Stimulated activated CD8-positive, alpha-beta memory T cell treated with anti-CD3 and anti-CD28 coated beads, Interleukin-4, amount 100 ng/mL, for 1 hour (primary cell): ENCODE measurements at places on chromosomes 2 and 18.

- no peak for DNase-seq
Observed at GRCh38 chr2:97844311-97844859, 131.0 kb downstream of the ZAP70 start.

DNA sequence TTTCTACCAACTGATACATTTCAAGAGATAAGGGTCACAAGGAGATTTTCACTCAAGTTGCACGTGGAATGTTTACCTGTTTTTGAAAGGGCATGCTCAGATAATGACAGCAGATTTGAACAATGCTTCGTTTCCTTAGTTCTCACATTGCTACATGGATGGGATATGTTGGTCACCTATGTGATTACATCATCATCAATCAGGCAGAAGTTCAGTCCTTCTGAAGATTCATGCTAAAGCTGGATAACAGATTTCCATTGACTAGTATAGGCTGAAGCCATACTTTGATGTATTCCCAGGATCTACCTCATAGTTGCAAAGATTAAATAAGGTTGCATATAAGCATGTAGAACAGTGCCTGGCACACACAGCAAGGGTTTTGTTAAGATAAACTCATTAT, 19.7 kb downstream of the TCF7L1 start:
- DNase-seq, result no peak

- DNase-seq, result peak; percentile 13
Observed at GRCh38 chr18:54222922-54223567, 1.4 kb downstream of the MBD2 start.

DNA sequence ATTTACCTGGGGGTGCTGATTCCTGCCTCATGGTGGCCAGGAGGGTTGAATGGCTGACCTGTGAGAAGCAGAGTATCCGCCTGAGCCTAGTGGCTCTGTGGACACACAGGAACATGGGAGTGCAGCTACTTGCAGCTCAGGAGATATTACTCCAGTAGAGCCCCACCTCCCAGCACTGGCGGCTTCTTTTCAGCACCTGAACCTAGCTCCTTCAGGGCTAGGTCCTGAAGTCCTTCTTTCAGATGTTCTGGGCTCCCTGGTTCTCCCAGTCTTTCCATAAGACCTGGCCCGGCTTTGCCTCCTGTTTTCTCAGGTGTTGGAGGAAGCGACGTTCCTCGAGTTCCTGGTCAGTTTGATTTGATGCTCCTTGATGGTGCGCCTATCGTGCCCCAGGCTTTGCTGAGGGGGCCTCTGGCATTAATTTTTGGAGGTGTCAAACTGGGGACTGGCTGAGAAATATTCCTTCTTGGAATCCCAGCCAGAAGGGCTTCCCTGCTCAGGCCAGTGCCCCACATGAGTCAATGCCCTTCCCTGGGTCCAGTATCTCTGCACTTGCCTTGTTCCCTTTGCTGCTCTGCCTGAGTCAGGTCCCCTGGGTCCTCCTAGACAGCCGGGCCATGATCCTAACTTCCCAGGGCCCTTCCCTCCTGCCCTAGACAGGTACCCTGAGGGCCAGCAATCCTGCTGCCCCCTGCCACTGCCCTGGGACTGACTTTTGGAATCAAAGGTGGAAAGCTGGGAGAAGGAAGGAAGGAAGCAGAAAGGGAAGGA, 110.7 kb upstream of the HAAO start:
- DNase-seq, result no peak

GRCh38 chr18:35804377-35804776, 168.1 kb upstream of the RMP24 start:
- no peak for DNase-seq

DNA sequence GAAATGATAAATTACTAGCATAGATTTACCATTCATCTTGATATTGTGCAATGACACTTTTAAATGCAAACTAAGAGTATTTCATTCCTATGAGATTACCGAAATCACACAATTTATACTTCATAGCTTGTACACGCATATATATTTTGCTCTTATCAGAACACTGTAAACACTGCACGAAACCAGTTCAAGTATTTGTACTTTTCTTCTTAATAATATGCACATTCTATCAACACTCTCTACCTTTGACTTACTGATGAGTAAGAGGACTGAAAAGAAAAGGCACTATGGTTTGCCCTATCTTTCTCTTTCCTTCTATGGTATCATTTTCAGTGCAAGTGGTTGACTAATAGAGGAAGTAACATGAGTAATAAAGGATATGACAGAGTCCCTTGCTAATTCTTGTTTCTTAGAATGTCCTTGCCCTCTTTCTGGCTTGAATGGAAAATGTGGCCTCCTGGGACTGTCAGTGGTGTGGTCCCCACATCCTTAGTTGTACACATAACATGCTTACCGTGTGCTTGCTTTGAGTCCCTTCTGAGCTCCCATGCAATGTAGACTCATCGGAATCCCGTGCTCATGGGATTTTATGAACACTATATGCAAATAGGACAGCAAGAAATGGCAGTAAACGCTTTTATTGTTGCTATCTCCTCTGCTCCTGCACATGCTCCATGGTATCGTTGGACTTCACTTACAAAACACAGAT, 363.5 kb upstream of the TNP1 start:
- DNase-seq, result no peak

DNA sequence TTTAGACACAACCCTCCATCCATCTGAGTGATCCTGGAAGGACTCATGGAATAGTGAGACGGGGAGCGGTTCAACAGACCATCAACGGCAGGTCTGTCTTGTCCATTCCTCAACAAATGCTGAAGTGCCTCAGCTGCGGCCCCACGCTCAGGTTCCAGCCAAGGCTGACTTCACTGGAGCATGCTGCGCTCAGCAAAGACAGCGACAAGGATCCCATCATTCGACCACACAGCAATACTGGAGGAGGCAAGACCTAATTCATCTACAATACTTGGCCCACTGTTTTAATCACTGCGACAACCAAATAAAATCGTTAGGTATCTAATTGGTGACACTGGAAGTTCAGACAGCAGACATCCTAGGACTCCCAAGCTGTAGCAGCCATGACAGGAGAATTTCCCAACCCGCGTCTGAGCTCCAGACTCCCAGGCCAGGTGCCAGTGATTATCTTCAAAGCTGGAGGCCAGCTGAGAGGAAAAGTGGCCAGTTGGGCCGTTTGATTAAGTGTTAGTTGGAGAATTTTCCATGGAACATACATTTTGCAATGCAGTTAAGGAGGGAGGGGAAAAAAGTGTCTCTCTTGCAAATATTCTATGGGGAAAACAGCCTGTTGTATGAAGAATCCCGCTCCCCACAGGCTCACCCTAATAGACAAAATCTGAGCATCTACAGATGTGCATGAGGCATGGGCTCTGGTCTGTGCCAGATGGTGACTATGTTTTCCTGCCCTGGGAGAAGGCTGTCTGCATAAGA, 92.5 kb upstream of the SLC35G4 start:
- no peak for DNase-seq

DNA sequence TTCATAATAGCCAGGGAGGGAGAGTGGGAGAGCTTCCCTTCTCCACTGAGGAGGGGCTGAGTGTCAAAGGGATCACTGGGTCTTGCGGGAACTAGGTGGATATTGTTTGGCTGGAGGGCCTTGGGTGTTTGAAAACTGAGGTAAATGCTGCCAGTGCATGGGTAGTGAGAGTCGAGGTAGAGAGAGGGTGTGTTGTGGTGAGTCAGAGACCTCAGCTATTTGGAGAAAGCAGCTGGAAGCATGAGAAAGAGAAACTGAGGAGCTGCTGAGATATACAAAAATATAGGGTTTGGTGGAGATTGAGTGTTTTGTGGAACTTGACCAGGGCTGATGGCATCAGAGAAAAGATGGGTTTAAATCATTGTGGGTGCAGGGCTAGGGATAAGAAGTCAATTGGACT, 127.0 kb upstream of the CCDC195 start:
- no peak for DNase-seq

DNA sequence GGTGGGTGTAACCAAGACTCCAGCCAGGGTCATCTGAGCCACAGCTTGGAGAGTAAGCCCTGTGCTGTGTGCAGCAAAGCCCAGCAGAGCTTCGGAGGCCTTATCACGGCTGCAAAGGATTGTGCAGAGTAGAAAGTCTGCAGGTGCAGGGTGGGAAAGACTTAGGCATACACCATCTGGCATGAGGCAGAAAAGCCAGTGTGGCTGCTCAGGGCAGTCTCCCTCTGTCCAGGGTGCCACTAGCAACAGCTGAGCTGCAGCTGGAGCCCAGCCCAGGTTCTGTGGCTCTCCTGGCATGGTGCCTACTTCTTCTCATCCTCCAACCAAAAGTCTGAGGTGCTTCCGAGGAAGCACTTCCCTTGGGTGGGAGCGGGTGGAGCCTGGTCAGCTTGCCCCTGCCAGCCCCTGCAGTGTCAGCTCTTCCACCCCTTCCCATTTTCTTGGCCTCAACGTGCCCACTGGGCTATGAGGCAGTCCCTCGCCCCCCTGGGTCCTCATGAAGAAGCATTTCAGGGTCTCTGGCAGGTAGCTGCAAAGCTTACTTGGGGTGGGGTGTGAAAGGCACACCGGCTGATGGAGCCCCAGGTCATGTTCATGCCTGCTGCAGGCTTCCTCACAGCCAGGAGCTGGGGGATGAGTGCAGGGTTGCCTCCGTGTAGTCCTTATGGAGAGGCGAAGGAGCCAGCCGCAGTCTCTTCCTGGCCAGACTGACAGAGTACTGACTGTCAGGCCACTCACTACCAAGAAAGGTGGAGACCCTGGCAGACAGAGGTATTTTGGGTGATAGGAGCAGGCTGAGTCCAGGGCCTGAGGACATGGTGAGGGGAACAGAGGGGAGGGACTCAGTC, 4.8 kb downstream of the AMER3 start:
- no peak for DNase-seq

DNA sequence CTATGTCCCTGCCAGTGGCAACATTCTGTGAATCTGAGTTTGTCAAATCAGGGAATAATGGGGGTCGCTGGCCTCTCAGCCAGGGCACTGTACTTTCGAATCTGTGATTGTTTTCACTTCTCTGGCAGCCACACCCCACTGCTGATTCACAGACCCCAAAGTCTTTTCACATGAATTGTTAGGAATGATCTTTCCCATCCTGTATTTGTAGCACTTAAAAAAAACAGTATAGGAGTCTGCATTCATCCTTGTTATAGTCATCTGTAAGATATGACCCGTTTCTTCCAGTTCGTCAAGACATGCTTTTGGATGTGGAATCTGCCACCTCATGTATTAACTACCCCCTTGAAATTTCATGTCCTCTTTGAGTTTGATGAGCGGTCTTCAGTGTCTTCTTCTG, 928 bp downstream of the NAGK start:
- DNase-seq, result no peak
